ENCODE measurements at places on chromosomes 11 and 22.

- DNase-seq = no peak
Measured at GRCh38 chr11:61065955-61066638, 36.2 kb upstream of the CD5 start.

GRCh38 chr11:18564149-18564548 is 24.4 kb downstream of the UEVLD start:
- no peak for DNase-seq

DNA sequence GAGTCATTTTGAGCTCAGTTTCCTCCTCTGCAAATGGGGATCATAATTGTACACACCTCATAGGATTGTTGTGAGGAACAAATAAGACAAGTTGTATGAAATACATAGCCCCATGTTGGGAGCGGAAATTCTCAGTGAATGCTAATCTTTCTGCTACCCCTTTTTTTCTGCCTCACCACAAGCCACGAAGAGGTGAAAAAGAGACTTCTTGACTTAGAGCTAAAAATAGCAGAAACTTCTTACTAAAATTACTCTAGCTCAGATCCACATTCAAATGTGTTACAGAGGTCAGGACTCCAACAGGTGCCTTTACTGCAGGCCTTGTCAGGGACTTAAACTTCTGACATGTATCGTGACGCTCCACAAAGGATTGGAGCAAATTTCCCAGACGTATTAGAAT is 128.5 kb downstream of the MIAT start:
- no peak for DNase-seq

- no peak for DNase-seq
Measured at GRCh38 chr11:64252003-64252872, 908 bp downstream of the PLCB3 start.

GRCh38 chr11:134614141-134614540 is 202.1 kb upstream of the B3GAT1 start:
- DNase-seq = no peak

Data from globus pallidus (tissue), 1 donor.